ENCODE measurements at places on chromosomes 5 and 9.
A peak's percentile ranks its signal among the peaks of the same experiment; 100 is the strongest.

DNA sequence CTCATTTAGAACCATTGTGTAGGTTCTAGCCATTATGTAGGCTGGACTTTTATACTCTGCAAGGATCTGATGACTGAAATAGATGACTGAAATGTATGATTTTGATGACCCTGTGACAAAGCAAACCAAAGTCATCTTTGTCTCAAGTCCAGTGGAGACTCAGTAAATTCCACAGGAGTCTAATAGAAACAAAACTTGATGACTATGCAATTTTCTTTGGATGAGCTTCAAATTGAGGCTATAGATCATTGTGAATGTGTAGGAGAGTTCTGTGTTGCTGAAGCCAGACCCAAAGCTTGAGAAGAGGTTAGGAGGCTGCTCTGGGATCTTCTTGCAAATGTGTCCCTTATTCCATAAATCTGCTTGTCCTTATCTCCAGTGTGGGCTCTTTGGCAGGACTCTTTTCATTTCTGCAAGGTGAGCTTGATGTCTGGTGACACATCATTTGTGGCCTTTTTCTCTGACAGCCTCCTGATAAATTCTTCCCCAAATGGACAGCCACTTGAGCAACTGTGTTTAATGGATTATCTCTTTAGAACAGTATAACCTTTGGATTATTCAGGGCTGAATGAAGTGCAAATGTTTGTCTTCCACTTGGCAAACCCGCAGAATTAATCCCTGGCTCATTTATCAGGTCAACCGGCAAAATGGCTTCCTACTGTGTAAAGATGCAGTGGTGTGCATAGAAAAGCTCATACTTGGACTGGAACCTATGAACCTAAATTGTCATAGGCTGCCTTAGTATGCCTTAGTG is 235.1 kb upstream of the ANKH start:
- no peak for DNase-seq

DNA sequence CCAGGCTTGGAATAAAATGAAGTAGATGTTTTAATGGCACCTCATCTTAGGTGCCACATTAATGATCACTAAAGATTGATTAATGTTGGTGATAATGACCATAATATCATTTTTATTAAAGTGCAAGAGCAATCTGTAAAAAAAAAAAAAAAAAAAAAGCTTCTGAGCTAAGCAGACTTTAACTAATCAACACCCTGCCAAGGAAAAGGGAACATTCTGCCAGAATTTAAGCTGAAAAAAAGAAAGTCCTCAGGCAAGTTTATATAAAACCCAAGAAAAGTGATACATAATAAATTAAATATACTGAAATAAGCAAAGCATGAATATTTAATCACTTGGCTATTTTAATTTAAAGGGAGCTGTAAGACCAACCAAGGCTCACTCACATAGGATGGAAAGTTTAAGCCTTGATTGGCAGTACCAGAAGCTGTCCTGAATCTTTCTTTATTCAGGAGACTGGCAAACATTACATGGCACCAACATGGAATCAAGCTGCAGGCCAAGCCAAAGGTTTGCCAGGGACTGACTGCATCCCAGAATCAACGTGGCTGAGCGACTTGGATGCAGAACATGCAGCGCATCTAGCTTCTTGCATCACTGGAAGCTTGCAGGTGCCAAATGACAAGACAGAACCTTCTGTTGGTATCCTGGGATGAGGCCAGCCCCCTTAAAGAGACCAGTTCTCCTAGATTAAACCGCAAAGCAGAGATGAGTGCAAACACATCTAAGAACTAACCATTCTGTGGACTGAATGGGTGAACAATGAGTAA is 413.6 kb downstream of the ENC1 start:
- DNase-seq = no peak

- DNase-seq = peak; percentile 63
Observed at GRCh38 chr5:35924950-35925722, 13.3 kb downstream of the CAPSL start.

- DNase-seq = no peak
Observed at GRCh38 chr5:114362197-114362976, 517 bp downstream of the KCNN2 start.

GRCh38 chr5:64514612-64515011 is 8.8 kb downstream of the RGS7BP start:
- DNase-seq = no peak

DNA sequence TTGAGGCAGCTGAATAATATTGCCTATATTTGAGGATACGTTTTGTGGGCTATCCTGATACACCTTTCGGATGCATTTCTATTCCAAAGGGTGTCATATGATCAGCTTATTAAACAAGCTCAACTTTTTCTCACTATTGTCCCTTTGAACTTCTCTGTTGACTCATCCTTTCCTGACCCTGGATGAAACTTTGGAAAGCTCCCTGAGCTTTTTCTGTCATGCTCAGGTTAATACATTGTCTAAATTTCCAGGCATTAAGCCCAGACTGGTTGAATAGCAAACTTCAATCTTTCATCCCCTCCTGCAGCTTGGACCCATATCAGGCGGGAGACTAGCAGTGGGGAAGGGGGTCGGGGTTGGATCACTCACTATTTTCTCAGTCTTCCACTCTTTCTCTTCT is 104.9 kb upstream of the PTPN3 start:
- no peak for DNase-seq

DNA sequence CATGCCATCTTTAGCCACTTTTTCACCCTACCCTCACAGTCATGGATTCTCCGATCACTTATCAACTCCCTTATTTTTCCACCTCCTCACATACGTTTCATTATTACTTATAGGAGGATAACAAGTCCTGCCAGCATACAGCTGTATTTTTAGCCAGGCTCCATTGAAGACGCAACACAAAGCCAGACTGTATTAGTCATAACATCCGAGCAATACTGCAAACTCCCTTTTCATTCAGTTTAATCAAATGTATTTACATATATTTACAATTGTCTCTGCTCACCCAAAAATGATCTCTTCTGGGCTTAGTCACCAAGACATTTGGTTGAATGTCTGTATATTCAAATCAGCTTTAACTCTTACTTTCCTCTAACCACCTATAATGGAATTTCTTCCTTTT is 126.4 kb upstream of the PRLR start:
- no peak for DNase-seq

DNA sequence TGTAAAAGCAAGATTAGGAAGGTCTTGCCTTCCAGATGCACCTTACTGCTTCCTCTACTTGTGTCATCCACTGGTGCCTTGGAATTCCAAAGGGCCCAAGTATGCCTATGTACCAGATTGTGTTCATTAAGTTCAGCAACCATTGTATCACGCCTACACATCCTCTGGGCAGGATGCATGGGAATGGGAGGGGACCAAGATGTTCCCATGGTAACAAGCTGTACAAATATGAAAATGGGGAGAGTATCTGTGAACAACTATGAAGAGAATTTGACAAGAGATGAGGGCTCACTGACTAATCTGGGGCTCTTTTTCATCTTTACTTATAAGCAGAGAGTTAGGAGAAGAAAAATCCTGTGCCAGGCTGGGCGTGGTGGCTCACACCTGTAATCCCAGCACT is 137.8 kb upstream of the MAP1B start:
- DNase-seq = peak; percentile 6

DNA sequence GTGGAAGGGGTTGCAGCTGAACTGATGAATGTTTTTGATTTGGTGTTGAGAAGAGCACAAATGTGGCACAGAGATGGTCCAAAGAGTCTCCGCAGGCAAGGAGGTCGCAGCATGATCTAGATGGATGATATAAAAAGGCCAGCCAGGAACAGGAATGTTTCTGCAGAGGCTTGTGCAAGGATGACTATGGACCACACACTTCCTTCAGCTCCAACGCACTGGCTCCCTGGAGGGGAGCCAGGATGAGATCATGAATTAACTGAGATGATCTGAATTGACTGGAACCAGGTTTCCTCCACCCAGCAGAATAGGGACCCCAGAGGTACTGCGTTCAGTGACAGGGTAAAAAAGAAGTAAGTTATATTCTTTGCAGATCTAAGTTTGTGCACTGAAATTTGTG is 89.0 kb downstream of the ARSB start:
- DNase-seq = peak; percentile 40

DNA sequence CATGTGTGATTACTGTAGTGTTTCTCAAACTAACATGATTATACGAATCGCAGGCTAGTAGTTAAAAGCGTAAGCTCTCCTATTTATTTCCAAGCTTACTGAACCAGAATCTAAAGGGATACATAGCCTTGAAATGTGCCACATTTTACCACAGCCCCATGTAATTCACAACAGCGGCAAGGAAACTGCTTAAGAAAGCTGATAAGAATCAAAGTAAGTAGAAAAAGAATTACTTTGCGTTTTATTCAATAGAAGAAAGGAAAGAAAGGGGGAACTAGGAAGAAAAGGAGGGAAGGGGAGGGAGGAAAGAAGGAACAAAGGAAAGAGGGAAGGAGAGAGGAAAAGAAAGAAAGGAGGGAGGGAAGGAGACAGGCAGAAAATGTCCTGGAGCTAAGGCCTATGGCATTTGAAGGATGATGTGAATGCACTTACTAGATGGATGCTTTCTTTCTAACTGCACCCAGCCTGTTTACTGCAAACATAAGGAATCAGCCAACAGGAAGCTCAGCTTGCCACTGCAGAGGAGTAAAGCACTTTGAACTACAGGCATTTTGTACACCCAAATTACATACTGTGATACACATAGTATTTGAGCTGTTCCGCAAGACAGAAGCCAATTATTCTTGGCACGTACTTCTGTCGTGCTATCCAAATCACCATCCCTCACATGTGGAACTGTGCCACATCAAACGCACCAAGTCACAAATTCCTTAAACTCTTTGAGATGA is 521.7 kb downstream of the RAB3C start:
- DNase-seq = no peak

GRCh38 chr5:88691230-88691582 is 191.8 kb downstream of the MEF2C start:
- no peak for DNase-seq

GRCh38 chr5:82603033-82603987 is 325.2 kb upstream of the RPS23 start:
- no peak for DNase-seq

DNA sequence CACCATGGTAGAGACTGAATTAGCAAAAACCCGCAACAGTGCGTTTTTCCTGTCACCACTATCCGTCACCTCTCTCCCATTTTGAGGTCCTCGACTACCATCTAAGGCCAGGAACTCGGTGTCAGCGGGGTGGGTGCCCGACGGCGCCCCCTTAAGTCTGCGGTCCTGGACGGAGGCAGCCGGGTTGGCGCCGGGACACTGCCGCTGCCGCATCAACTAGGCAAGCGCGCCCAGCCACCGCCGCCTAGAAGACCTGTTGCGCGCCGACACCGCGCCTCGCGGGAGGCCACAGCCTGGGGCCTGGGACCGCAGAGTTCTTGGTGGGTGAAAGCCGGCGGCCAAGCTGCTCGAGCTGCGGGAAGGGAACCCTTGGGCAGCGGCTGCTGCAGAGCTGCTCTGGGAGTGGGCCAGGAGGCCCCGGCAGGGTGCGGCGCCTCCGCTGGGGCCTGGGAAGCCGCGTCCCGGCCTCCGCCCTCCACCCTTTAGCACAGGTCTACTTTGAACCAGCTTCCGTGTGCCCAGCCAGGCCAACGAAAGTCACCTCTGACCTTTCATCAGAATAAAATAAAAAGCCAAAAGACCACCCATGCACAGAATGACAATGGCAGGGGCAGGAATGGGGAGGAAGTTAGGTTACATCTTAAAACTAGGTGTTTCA is 3.5 kb downstream of the FOXB2 start:
- no peak for DNase-seq

- no peak for DNase-seq
Observed at GRCh38 chr5:122179701-122180100, 50.4 kb downstream of the ZNF474 start.

- no peak for DNase-seq
Observed at GRCh38 chr5:143345671-143346440, 57.6 kb downstream of the NR3C1 start.

DNA sequence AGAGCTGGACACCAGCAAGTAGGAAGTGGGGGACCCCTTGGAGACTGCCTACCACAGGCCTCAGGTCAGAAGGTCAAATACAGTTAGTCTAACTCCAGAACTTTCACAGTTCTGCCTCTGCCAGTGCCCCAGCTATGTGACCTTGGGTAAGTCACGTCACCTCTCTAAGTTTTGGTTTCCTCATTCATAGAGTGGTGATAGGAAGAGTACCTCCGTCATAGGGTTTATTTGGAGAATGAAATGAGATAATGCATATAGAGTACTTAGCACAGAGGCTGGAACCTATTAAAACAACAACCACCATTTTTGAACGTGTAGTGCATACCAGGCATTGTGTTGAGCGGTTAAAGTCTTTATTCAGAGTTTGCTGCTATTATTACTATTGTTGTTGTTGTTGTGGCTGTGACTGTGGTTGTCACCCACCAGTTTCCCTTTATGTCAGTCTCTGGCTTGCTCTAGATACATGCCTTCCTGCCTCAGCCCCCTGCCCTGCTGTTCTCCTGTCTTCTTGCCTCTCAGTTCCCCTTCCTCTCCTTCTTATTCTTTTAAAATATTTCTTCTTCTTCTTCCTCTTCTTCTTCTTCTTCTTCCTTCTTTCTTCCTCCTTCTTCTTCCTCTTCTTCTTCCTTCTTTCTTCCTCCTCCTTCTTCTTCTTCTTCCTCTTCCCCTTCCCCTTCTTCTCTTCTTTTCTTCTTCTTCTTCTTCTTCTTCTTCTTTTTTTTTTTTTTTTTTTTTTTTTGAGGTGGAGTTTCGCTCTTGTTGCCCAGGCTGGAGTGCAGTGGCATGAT is 67.8 kb downstream of the RALGPS1 start:
- no peak for DNase-seq

- no peak for DNase-seq
Observed at GRCh38 chr9:108125625-108126024, 636.1 kb upstream of the KLF4 start.

- DNase-seq = no peak
Observed at GRCh38 chr5:168426007-168426863, 60.0 kb upstream of the RARS1 start.

GRCh38 chr5:148653836-148654781 is at the start of gene HTR4:
Gene HTR4, minus strand, starts transcription at chr5:148654527. Its CDS starts 17,513 bp downstream, at chr5:148637014.
- DNase-seq = no peak

DNA sequence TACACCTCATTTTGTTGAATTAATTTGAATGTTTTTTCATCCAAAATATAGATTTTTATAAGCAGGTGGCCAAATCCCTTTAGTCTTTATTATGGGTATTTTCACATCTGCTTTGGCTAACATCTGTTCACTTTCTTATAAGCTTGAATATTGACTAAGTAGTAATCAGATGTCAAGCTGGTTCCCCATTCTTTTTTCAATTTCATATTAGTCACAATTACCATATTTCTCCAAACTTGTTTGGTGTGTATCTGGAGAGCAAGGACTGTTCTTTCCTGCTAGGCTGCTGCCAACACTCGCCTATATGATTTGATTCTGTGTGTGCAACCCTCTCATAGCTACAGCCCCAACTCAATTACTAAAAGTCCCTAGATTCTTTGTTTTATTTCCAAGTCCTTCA is 608.5 kb downstream of the PSAT1 start:
- DNase-seq = no peak

- DNase-seq = peak; percentile 50
Observed at GRCh38 chr5:124519396-124519795, 227.0 kb downstream of the ZNF608 start.

- DNase-seq = peak; percentile 97
Observed at GRCh38 chr5:16461782-16462181, 3.8 kb downstream of the ZNF622 start.

DNA sequence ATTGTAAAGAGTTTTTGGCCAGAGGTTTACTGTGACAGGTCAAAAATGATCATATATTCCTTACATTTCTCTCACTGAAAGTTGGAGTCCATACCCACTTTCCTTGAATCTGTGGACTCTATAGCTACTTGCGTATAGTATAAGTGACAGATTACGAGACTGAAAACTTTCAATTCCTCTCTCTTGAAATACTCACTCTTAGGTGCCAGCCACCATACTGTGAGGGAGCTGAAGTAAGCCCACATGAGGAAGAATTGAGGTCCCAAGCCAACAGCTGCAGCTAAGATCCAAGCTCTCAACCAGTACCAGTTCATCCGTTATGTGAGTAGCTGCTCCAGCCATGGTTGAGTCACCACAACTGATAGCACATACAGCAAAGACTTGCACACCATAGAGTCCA is 128.1 kb upstream of the FAM174A start:
- DNase-seq = no peak

Measured in HS-5 (cell line).